Activated T-cell treated with anti-CD3 and anti-CD28 coated beads, Interleukin-2, amount 50 U/mL, for 72 hours (primary cell): ENCODE measurements at places on chromosomes 7 and 10.

GRCh38 chr10:110530131-110530831, 32.6 kb downstream of the DUSP5 start:
- DNase-seq: no peak

- DNase-seq: no peak
Measured at GRCh38 chr7:64613653-64614052, 50.8 kb upstream of the ZNF680 start.

- DNase-seq: no peak
Measured at GRCh38 chr10:31112961-31113360, 81.3 kb upstream of the ZNF438 start.

- DNase-seq: no peak
Measured at GRCh38 chr7:71132377-71133231, 660 bp downstream of the GALNT17 start.

DNA sequence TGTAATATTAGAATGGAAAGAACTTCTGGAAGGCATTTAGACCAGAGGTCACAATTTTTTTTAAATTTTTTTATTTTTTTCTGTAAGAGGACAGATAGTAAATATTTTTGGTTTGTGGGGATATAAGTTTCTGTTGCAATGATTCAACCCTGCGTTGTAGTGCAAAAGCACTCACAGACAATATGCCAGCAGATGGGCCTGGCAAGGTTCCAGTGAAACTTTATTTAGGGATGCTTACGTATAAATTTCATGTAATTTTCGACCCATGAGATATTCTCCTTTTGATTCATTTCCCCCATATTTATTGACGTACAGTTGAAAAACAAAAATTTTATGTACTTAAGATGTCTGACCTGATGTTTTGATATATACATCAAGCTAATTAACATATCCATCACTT, 72.8 kb upstream of the NMT2 start:
- no peak for DNase-seq

GRCh38 chr7:116455009-116455408, 44.5 kb upstream of the CAV2 start:
- DNase-seq: no peak

GRCh38 chr10:16828701-16829175, 11.5 kb upstream of the RSU1 start:
- DNase-seq: no peak
